Type B pancreatic cell (in vitro differentiated cells): ENCODE measurements at places on chromosomes 1 and 21.

DNA sequence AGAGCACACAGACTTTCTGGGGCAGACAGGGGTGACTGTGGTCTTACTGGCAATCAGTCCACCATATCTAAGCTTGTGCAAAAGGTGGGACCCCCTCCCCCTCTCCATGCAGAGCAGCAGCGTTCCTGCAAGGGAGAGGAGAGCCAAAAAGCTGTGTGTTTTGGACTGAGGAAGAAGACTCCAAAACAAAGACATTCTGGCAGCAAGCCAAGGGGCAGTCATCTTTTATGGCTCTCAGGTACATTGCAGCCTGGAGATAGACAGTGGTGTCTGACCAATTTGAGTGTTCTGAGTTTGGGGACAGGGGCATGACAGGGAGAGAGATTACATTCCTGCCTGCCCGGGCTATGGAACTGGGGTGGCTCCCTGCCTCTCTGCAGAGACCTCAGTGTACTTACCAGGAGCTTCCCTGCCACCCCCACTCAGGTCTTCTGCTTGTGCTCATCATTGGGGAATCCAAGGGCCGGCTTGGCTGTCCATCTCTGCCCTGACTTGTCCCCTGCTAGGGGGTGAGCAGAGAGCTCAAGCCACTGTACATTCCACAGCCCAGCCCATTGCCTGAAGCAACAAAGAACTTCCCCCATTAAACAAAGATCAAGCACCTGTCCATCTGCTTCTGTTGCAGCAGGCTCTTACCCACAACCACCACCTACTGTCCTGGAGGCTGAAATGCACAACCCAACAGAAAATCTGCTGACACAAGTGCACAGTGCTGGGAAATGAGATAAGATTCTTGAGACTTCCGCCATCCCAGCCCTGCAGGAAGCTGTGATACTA is 131.1 kb downstream of the EVI5 start:
- DNase-seq, result no peak

GRCh38 chr1:31701091-31701736 is 2.6 kb downstream of the COL16A1 start:
- no peak for DNase-seq

DNA sequence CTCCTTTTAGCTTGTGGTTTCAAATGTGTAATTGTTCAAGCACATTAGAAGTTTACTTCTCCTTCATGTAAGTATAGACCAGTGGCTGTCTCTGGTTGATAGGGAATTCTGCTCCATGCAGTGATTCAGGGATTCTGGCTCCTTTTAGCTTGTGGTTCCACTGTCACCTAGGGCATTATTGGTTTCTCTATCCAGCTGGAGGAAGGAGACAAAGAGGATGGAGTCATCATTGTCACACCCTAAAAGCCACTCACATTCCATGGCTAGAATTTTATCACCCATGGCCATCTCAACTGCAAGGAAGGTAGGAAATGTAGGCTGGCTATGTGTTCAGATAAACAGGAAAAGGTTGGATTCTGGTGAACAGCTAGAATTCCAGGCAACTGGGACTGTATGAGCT is 131.2 kb downstream of the URB2 start:
- no peak for DNase-seq

DNA sequence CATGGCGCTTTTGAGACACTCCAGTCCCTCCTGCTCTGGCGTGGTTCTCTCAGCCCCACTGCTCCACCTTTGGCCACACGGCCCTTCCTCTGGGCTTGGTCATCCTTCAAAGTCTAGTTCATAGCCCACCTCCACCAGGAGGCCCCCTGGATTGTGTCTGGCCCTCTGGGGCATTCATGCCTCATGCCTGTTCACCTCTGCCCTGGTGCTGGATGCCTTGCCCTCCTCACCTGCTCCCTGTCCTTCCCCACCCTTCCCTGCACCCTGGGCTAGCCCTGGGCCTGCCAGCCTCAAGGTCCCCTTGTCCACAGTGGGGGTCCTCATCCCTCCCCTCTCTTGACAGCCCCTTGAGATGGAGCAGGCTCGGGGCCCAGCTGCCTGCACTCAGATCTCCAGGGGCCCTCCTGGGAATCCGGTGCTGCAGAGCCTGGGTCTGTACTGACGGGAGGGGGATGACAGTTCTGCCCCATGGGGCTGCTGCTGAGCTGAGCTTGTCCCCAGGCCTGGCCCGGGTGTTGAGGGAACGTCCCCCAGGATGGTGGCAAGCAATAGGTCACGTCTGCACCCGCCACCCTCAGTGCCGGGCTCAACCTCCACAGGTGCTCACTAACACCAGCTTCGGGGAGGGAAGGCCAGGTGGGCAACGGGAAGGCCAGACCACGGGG is 18.4 kb downstream of the PRXL2B start:
- peak; percentile 62 for DNase-seq

- no peak for DNase-seq
Observed at GRCh38 chr1:113041569-113042284, 31.3 kb upstream of the LRIG2 start.

GRCh38 chr1:158022554-158023312 is 29.3 kb downstream of the KIRREL1 start:
- DNase-seq, result no peak

- DNase-seq, result no peak
Observed at GRCh38 chr1:19824541-19824940, 9.5 kb upstream of the RNF186 start.

- DNase-seq, result no peak
Observed at GRCh38 chr1:234997896-234998741, 130.5 kb downstream of the TOMM20 start.

DNA sequence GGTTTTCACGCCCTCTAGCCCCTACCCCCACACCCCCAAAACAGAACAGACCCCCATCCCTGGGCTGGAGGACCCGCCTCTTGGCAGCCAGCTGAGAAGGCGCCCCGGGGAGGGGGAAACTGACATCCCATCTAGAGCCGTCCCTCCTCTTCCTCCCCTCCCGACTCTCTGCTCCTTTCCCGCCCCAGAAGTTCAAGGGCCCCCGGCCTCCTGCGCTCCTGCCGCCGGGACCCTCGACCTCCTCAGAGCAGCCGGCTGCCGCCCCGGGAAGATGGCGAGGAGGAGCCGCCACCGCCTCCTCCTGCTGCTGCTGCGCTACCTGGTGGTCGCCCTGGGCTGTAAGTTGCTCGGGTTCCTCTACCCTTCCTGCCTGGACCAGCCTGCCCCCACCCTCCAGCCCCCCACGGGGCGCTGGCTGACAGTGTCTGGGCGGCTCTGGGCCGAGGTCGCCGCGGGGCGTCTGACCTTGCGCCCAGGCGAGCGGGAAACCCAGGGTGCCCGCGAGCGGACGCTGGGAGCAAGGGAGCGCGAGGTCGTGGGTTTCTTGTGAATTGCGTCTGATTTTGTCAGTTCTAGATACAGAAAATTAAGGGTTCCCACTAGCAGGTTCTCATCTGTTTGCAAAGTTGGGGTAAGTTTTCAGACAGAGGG is 618 bp downstream of the JAM2 start:
- DNase-seq, result peak; percentile 71

DNA sequence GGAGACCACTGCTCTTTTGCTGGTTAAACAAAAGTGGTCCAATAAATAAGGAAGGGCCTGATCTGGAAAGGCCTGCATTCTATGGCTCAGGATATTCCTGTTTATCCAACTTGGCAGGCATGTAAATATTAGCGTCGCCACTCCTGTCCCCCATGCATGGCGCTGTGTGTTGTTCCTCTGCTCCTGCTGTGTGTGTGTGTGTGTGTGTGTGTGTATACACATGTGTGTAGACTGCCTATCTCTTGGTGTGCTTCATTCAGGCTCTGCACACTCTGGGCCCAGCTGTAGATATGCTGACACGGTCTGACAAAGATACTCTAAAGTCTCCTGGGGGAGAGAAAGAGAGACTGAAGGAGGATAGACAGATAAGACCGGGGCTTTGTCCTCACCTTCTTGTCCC is 6.8 kb downstream of the LMOD1 start:
- DNase-seq, result no peak

DNA sequence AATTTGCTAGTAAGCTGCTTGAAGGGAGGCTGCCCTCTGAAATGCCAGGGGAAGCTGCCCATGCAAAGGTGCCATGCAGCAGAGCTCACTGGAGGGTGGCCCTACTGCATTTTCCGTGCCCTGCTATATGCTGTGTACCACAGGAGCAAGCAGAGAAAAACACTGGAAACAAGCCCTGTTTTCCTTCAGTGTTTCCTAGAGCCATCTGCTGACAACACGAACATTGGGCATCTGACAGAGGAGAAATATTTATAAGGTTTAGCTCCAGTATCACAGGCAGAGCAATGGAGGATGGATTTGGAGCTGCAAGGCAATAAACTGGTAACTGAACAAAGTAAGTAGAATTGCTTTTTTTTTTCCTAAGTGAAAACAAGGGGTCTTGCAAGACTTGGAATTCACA is 198.4 kb downstream of the USP25 start:
- no peak for DNase-seq

- no peak for DNase-seq
Observed at GRCh38 chr1:175078629-175079028, 11.0 kb downstream of the TNN start.

- DNase-seq, result no peak
Observed at GRCh38 chr1:43358121-43358745, 548 bp upstream of the CDC20 start.

- no peak for DNase-seq
Observed at GRCh38 chr21:29647353-29647781, 292.4 kb downstream of the GRIK1 start.

DNA sequence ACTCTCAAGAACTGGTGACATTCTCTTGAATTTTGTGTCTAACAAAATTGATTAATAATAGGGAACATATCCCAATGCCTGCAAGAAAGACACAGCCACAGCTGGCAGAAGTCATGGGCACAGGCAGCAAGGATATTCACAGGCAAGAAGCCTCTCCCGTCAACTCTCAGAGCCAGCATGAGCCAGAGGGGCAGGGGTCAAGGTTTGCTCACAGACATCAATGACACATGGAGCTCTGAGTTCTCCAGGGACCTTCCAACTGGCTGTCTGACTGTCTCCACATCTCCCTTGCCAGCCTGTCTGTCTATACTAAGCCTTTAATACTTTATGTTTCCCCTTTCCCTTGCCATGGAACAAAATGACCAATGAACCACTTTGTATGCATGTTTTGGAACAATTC is 101.5 kb upstream of the RAB4A start:
- no peak for DNase-seq

DNA sequence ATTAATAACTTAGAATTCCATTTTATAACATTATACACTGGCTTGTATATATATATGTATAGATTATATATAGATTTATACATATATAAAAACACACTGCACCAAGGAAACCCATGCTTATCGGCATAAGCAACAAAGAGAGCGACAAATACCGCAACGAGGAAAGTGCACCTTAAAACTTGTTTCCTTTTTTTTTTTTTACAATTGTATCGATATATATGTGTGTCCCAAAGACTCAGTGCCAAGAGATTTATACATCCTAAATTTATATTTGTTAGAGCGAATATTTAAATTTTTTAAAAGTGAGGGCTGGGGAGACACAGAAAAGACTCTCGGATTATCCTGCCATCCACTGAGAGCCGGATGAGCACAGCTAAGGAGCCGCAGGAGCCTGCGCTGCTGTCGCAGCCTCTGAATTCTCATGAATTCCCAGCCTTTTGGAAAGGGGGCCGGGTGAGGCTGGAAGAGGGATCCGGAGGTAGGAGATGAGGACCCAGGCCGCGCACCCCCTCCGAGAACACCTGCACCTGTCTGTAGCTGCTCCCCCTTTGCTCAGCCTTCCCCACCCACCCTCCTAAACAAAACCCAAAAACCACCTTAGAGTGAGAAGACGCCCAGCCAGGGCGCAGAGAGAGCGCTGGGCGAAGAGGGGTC is 5.2 kb downstream of the DMRTA2 start:
- peak; percentile 67 for DNase-seq

DNA sequence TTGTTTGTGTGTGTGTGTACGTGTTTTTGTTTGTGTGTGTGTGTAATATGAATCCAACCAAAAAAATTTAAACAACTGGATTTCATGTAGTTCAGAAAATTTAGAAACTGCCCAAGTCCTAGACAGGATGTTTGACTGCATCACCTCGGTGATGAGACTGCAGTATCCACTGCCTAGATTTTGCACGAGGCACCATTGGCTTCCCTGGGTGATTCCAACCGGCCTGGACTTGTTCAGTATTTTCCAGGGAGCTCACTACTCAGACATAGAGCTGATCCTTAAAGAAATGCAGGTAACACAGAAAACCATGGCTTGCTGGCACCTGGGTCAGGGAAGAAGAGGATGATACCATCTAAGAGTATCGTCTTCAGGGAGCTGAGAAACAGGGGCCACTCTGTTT is 18.2 kb upstream of the KCNK2 start:
- no peak for DNase-seq

DNA sequence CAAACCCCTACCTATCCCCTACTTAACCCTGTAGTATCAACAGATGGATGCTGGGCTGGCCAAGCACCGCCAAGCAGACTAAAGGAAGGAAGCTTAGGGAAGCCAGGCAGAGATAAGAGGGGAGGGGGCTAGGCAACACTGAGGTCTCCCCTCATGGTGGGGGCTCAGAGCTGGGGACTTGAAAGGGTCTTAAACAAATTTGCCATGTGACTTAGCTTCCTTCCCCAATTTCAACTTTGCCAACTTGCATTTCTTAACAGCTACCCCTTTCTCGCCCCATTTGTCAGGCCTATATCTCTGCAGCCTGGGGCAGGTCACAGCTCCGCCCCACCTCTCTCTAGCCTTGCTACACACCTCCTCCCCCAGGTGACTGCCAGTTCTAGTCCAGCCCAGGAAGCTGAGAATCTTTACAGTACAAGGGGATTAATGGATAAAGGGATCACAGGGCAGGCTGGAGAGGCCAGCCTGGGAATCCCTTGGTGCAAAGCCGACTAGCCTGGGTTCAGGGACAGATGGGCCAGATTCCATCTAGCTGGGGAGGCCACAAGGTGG is 3.4 kb downstream of the KIF21B start:
- no peak for DNase-seq

DNA sequence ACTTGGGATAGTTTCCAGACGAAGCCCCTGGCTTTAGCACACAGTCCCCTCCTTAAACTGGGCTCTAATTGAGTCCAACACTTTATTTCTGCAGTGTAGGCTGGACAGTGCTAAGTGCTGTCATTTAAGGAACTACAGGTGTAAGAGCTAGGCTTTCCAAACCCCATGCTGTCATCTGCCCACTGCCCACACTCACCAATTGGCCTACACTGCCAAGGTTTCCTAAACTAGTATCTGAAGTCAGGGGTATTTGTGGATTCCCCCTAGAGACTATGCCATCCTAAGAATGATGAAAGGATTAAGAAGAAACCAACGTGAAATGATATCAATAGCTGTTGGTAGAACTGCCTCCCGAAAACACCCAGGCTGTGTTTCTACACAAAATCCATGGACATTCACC is 160.9 kb downstream of the TBX15 start:
- no peak for DNase-seq

GRCh38 chr1:27528818-27529703 is 39.1 kb upstream of the WASF2 start:
- no peak for DNase-seq

DNA sequence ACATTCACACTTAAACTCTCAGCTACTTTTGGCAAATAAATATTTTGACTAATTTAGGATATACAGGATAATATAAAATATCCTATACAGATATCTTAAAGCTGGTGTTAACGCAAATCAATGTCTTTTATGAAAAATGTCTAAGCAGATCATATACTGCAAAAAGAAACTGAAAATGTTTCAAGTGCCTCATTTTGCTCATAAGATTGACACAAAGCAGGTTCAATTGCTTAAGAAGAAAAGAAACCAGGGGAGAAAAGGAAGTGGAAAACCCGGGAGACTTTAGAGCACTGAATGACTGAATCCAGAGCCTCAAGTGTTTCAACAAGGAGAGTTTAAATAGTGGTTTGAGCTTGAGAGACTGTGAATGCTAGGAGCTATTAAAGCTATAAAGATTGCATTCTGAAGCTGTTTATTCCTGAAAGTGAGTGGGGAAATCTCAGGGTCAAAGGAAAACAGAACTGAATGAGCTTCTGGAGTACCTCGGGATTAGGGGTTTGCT is 1943.0 kb downstream of the MRPL39 start:
- DNase-seq, result no peak

GRCh38 chr1:178867670-178868069 is 3.2 kb downstream of the ANGPTL1 start:
- DNase-seq, result no peak
